ENCODE measurements at places on chromosomes 11 and 22.

- DNase-seq, result no peak
Measured at GRCh38 chr11:72616655-72617054, 57.6 kb downstream of the PDE2A start.

DNA sequence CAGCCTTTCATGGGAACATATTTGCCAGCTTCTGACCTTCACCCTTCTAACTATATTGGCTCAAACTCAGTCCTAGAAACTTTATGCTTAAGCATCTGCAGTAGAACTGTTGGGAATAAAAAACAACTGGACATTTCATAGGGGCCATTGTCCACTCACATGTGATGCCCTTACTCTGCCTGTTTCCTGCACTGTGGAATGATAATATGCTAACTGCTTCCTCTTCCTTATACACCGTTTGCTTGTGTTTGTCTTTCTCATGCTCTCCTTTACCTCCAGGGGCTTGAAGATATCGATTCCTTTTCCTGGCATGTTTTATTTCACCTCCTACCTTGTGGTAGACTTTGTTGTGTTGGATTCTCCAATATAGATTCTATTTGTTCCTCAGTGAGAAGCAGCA is 333.0 kb upstream of the DDI1 start:
- no peak for DNase-seq

GRCh38 chr22:48754611-48755058 is 1073.0 kb downstream of the BRD1 start:
- DNase-seq, result no peak

- DNase-seq, result no peak
Measured at GRCh38 chr11:117868815-117869561, 7.5 kb downstream of the FXYD6 start.

GRCh38 chr11:103295704-103296103 is 186.5 kb downstream of the DYNC2H1 start:
- DNase-seq, result no peak

DNA sequence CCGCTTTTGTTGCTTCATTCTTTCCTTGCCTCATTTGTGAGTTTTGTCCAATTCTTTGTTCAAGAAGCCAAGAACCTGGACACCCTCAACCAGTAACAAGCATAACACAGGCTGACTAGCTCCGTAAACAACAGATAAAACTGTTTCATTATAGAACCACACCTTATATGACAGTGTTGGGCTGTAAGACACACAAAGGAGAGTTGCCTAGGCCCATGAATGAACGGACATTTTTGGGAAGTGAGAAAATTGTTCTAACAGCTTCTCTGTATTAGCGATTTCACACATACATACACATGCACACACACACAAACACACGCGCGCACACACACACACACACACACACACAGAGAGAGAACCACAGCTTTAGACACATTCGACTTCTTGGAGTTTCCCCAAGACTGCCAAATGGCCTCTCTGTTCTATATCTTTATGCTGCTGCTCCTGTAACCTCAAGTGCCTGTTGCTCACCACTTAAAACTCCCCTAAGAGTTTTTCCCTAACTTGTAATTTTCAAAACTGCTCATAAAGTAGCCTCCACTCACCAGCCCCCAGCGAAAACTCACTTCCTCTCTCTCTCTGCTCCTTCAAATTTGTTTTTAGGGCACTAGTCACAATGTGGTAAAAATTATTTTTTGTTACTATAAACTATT is 35.9 kb downstream of the CTSC start:
- no peak for DNase-seq

DNA sequence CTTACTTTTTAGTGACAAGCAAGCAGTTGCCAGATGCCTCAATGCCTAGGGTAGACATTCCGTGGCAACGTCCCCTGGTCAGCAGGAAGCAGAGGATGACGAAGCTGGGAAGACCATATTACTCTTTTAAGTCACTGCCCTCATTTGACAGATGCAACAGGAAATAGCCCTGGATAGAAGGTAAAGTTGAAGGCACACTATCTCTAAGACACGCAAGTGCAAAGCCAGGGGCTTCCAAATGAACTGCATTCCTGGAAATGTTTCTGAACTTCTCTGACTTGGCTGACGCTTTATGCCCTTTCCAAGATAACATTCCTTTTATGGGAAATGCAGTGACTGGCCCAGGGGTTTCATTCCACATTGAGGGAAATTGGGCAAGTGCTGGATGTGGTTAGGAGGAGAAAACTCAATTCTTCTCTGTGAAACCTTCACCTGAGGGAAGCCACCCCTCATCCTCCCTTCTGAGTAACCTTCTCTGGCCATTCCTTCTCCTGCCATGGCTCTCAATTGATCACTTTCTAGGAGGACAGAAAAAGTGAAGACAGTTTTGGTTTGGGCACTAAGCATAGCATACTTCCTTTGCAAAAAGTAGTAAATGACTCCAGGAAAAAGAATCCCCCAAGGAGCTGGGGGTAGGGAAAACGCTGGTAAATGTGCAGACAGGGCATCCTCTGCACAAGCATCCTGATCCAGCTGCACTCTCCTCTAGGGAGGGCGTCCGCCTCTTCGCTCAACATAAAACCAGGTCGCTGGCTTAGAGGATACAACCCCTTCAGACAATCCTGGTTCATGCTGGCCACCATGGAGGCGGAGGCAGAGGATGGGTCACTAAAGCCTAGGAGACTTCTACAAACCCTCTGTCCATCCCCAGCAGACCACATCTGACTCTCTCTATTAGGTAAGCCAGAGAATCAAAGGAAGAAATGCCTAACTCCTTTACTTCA is 14.5 kb downstream of the PCSK7 start:
- no peak for DNase-seq

DNA sequence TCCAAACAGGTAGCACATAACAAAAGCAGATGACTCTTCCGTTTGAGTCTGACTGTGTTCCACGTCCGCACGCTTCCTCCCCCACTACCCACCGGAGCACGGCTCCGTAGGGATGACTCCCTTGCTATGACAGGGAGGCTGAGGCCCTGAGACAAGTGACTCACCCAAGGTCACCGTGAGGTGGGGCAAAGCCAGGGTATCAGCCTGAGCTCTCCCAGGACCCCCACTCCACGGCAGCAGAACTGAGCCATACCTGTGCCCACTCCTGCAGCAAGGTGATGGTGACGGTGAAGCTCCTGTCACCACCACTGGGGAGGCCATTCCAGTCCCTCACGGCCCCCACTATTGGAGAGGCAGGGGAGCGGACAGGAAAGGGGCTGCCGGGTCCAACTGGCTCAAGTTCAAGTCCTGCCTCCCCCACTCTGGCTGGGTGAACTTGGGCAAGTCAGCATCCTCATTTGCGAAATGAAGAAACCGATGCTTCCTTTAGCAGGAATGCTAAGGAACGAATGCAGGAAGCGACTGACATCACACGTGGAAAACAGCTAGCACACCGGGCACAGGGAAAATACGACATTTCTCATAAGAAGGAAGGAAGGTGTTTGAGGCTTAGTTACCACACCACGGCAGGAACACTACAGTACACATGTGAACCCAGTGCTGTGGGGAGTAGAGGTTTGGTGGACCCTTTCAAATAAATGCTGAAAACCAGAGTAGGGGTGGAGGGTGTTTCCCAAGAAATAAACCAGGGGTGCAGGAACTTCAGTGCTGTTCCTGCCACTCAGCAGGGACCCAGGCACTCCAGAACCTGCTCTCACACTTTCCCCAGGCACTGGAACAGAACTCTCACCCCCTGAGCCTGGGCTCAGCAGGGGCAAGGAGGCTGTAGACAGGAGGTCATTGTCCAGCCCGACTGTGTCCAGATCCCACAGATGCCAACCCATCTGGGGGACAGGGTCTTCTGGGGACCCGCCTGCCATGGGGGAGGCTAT is 32.4 kb upstream of the CBX7 start:
- DNase-seq, result no peak

DNA sequence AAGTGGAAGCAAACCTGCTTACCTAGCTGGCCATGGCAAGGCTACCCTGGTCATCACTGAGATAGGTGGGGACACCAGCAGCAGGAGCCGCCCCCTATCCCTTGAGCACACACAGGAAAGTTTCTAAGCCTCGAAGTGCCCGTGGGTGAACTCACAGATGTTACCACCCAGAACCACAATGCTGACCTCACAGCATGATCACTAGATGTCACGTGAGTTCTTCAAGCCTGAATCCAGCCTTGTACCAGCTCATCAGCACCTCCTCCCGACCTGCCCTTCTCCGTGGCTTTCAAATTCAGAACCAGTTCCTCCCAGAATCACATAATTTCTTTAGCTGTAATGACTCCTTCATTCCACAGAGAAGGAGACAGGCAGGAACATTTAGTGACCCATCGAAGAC is 24.7 kb upstream of the TIMP3 start:
- DNase-seq, result no peak

GRCh38 chr11:132258875-132259274 is 888.5 kb downstream of the NTM start:
- DNase-seq, result no peak

DNA sequence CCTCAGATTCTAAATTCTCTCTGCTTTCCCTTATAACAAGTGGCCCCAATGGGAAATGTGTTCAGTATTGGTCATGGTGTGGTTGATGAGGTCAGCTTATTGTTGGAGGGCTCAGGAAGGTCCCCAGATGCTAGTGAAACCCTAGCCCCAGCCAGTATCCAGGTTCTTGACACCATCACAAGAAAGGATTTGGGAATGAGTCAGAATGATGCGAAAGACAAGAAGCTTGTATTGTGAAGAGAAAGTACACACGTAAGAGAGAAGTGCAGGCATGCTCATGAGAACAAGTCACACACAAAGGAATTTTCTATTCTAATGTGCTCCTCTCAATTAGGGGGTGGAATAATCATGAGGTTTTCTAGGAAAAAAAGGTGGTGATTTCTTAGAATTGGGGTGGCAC is 34.9 kb upstream of the TRPC6 start:
- no peak for DNase-seq
